ENCODE measurements at places on chromosomes 5 and 9.

GRCh38 chr5:153358315-153358976, 132.0 kb upstream of the GRIA1 start:
- no peak for DNase-seq

DNA sequence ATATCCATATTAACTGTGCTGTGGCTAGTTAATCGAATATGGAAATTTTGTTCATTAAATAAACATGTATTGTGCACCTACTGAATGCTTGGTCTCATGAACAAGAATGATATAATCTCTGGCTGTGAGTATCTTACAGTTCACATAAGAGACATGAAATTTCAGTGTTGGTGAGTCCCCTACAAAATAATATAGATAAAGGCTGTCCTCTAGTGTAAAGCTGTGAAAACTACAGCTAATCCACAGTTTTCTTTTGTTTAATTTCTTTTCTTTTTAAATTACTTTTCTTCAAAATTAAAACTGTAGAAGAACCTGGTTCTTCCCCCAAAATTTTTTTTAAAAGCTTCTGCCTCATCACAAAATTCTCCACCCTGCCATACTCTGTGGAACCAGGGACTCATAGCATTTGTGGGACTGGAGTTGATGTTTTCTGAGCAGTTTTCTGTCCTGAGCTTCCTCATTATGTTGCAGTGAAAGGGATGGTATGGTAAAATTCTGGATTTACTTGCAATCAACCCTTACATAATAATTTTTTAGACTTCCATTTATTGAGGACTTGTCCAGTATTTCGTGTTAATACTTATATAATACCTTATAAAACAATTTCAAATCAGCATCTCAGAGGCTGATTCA, 135.0 kb downstream of the STK32A start:
- DNase-seq, result peak; percentile 43

DNA sequence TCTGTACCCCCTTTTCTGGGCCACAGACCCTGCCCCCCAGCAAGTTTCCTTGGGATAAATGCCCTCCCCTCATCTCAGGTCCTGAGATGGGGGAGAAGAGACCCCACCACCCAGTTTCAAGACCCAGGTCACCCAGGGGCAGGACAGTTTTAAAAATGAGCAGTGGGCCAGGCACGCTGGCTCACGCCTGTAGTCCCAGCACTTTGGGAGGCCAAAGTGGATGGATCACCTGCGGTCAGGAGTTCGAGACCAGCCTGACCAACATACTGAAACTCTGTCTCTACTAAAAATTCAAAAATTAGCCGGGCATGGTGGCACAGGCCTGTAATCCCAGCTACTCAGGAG, 6.1 kb downstream of the PTGES2 start:
- no peak for DNase-seq

- DNase-seq, result no peak
Observed at GRCh38 chr5:165309446-165309845, 1804.0 kb downstream of the MAT2B start.

DNA sequence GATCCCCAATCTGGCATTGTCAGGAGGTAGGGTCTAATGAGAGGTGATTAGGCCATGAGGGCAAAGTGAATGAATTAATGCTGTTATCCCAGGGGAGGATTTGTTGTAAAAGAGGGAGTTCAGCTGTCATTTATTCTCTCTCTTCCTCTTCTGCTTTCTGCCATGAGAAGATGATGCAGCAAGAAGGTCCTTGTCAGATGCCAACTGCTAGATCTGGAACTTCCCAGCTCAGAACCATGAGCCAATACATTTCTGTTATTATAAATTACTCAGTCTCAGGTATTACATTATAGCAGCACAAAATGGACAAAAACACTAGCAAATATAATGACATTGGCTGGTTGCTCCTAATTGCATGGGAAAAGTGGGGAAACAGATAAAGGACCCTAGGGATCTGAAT, 15.6 kb upstream of the BICD2 start:
- no peak for DNase-seq

GRCh38 chr9:26502311-26502710, 390.3 kb downstream of the CAAP1 start:
- DNase-seq, result no peak

DNA sequence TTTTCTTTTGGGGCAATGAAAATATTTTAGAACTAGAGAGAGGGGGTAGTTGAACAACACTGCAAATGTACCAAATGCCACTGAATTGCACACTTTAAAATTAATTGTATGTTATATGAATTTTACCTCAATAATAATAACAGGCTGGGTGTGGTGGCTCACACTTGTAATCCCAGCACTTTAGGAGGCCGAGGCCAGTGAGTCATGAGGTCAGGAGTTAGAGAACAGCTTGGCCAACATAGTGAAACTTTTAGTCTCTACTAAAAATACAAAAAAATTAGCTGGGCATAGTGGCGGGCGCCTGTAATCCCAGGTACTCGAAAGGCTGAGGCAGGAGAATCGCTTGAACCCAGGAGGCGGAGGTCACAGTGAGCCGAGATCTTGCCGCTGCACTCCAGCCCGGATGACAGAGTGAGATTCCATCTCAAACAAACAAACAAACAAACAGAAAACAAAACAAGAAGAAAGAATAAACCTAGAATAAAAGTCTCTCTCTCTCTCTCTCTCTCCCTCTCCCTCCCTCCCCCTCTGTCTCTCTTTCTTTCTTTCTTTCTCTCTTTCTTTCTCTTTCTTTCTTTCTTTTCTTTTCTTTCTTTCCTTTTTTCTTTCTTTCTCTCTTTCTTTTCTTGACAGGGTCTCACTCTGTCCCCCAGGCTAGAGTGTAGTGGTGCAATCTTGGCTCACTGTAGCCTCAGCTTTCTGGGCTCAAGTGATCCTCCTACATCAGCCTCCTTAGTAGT, 91.1 kb downstream of the BASP1 start:
- no peak for DNase-seq

DNA sequence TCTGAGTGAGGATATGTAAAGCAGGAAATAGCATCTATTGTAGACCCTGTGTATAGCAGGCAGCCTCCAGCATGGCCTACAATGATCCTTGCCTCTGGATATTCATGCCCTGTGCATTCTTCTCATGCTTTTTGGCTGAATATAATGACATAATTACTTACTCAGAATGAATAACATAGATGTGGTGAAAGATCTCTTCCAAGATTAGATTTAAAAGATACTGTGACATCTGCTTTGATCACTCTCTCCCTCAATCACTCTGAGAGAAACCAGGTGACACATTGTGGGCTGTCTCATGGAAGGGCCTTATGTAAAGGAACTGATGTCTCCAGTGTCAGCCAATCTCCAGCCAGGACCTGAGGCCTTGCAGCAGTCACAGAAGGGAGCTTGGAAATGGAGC, 376.7 kb downstream of the DNAH5 start:
- DNase-seq, result no peak

DNA sequence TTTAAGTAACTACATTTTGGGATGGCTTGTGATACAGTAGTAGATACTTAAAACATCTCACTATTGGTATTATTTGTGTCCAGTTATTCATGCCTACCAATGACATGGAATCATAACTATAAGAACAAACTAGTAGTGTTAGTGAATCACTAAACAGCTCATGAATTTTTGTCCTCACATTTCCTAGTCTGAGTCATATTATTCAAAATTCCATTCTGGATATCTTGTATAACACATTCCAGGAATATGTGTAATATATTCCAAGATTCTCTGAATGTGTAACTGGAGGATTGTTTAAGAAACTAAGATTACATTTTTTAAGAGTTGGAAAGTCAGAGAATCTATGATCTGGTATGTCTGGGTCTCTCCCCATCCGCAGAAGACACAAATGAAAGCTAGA, 565.3 kb upstream of the ZNF608 start:
- DNase-seq, result peak; percentile 89

GRCh38 chr9:3946840-3947587, 352.9 kb downstream of the GLIS3 start:
- DNase-seq, result no peak

DNA sequence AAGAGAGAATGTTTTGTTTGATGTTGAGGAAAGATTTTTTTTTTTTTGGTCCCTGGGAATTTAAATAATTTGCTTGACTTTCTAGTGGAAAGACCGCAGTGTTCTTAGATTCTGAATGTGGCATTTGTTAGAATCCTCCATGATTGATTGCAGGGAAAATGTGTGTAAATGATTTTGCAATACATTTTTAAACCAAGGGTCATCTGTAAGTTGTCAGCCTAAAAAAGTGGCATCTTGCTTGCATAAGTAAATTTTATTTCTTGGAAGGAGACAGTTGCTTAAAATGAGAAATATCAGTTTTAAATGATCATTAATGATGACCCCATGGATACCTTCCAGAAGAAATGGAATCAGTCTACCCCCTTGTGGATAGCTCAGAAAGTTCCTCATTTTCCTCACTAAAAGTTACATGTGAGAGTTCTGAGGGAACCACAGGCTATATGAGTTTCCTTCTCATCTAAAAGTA, 105.1 kb upstream of the SLC25A48 start:
- no peak for DNase-seq

DNA sequence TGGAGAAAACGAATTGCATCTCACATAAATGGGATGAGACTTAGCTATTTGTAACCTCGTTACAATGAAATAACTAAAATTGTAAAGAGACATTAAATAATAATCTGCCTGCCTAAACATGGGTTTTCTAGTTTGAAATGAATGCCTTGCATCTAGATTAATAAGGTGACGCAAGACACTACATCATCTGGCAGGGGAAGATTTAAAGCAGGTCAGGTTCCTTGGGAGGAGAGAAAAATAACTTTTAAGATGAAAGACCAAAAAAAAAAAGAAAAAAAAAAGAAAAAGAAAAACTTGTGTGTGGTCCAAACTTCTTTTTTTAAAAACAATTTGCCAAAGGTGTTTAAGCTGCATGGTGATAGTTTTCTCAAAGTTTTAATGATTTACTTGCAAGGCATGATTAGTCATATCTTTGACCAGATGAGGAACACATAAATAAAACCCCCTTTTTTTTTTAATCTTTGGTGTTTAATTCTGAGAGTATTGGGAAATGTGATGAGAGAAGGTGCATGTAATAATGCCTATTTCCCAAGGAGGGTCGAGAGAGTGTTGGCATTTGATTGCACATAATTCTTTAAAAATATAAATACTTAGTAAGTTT, 122.9 kb upstream of the ADAMTSL1 start:
- no peak for DNase-seq

- DNase-seq, result no peak
Observed at GRCh38 chr5:134071614-134072207, 42.8 kb upstream of the TCF7 start.

DNA sequence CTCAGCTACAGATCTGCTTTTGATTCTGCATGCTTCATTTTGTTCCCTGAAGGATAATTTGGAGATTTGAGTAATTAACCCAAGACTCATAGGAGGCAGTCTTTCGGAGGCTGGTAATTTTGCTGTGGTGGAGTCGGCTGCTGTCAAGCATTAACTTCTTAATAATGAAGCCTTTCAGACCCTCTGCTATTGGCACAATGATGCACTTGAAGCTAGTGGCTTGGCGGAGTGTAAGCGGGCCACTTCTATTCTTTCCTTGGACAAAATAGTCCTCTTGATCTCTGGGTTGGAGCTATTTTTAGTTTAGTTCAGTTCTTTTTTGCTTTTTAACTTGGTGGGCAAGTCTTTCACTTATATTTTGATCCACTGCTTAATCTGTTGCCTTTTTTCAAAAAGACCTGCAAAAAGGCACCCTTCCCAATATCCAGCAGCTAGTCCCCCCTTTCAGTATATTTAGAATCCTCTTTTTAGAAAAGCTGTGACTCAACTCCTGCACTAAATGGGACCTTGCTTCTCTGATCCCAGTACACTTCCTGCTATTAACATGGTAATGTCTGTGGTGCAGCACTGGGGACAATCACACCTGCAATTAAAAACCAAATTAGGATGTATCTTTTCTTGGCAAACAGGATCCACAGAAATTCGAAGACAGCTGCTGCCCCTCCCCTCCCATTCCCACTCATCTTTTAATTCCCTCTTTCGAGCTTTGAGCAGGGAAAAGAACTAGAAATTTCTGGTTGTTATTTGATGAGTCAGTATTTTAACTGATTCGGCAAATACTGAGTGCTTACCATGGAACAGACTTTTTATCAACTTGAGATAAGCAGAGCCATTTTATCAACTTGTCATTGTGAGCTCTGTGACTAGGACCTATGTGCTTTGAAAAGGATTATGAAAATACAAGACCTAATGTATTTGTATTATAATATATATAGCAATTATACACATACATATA, 169.4 kb upstream of the ANKRD55 start:
- DNase-seq, result no peak

DNA sequence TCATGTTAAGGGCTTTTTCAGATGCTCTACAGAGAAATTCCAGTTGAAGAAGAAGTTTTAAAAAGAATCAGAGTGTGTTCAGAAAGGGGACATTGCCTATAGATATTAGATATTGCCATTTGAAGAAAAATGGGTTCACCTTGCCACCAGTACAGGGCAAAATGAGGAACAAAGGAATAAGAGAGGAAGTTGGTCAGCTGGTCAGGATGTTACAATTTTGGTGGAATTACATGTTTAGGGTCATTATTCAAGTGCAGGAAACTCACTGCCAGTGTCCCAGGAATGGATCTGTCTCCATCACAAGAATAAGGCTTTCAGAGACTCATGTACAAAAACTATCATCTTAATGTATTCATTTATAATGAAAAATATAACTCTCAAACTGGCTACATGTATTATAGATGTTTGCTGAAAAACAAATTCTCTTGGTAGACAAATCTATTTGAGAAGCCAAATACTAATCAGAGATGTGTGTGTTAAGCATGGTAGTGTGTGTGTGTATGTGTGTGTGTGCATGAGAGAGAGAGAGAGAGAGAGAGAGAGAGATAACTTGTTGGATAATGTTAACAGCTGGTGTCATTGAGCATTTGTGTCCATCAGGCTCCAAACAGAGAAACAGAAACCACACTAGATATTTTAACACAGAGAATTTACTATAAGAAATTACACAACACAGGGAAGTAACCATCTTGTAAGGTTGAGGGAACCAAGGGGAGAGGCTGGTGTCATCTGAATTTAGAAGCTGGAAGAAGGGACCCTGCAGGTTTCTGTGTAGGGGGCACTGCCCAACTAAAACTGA, 5.0 kb upstream of the C1QTNF3 start:
- DNase-seq, result no peak

DNA sequence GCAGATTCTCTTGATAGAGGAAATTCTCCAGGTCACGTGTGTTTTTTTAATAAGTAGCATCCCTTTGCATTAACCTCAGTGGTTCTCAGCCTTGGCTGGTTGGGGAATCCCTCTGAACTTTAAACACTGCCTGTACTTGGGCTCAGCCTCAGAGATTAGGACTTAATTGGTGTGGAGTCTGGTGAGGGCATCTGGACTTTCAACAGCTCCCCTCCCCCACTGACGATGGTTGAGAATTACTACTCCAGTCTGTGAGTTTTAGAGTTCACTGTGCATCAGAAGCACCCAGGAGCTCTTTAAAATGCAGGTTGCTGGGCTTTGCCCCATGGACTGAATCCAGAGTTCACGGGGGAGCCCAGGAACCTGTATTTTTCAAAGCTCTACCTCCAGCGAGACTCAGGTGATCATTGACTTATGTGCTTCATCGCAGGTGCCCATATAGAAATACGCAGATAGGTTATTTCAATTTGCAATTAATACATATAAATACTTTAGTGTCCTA, 71.4 kb downstream of the DAPK1 start:
- no peak for DNase-seq

DNA sequence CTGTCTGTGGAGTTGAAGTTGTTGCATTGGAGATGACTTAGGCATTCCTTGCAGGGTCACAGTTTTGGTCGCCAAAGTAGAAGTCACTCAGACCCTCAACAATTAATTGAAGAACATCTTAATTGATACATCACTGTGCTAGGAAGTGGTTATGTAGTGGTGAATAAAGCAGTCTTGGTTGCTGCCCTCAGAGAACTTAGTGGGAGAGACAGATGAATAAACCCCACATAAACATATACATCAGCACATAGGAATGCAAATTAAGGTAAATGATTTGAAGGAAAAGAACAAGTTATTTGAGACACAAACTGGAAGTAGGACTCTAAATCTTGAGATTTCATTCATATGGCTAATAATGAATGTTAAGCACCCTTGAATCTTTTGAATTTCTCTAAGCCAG, 25.7 kb downstream of the FAM174A start:
- no peak for DNase-seq

All from fibroblast of pulmonary artery (primary cell).